ENCODE measurements at places on chromosomes 4 and X. TPM values are rescaled to one million over a fixed set of nuclear protein-coding genes. Genes with fewer than 3 reads are reported as not detected.

FGFBP2 gene
- 16.3 TPM for total RNA-seq

STARD8 gene
- total RNA-seq, result 21.9 TPM

IL1RAPL1 gene
- not detected for total RNA-seq

EREG gene
- total RNA-seq, result 4.1 TPM

DCAF8L1 gene
- not detected for total RNA-seq

HELT gene
- total RNA-seq, result not detected

CSAG2 gene
- total RNA-seq, result not detected

STK32B gene
- 4.3 TPM for total RNA-seq

CENPVL3 gene
- total RNA-seq, result not detected

UGT8 gene
- 0.13 TPM for total RNA-seq

DDX3X gene
- total RNA-seq, result 490 TPM

KLB gene
- total RNA-seq, result 7.4 TPM

CDKN2AIP gene
- 8.1 TPM for total RNA-seq

UNC5C gene
- 0.35 TPM for total RNA-seq

RASL11B gene
- 0.77 TPM for total RNA-seq

All from mesenteric fat pad (tissue), 1 donor.